ENCODE measurements at places on chromosomes 2 and 18.

DNA sequence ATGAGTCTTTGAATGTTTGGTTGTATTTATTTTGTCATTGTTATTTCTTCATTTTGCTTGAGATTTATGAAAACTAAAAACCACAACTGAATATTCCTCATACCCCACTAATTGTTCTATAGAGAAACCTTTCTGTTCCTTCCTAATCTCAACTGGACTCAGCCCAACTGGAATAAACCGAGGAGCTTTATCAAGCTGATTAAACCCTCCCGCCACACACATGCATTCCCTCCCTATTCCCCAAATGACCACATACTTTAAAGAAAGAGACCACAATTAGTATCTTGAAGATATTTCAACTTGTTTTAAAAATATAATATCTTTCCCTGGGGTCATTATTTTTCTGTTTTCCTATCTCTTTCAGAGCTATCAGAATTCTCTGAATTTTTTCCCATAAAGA lies 107.5 kb downstream of the OSR1 start:
- DNase-seq, result no peak

DNA sequence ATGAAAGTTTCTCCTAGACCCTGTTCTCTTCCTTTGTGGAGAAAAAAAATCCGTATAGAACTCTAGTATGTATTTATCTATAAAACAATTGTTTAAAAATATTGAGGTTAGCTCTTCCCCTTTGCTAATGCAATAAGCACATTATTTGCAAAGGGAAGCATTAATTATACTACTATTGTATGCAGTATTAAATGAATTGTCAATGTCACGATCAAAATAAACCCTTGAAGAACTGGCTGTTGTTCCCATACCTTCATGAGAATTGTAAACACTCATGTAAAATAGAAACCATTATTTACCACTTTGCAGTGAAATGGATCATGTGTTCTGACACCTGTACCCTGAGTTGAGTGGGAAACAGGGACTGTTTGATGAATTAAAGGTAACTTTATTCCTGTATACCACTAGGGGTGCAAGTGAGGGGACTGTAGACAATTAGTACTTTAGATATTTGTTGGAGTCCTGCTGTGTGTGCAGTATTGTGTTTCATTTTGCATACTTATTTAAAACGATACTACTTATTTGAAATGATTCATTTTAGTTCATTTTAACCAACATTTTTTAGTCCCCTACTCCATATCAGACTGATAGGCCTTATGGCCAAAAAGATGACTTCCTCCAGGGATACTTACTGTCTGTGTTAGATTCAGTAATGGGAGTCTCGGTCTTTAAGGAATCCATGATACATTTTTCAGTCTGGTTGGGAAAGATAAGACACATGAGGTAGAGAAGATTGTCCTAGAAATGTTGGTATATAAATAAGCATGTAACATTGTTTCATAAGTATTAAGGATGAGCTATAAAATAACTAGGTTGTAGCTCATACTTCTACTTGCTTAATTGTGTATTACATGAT lies 7.9 kb downstream of the PKP4 start:
- DNase-seq, result peak; percentile 19

DNA sequence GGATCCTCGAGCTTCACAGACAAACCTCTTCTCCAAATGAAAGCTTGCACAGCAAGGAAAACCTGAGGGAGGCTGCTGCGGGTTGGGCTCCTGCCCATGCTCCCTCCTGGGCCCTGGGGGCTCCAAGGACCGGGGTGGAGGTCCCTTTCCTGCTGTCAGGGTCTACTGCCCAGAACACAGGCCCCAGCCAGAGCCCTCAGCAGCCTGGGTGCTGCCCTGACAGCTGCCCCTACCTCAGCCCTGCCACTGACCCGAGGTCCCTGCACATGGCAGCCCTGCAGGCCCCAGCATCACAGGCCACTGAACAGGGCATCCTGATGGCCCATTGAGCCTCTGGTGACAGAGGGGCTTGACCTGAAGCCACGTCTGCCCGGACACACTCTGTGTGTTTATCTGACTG lies 41.0 kb downstream of the CROCC2 start:
- no peak for DNase-seq

GRCh38 chr18:76395609-76396008 lies 99.4 kb downstream of the ZNF516 start:
- no peak for DNase-seq

- no peak for DNase-seq
Observed at GRCh38 chr2:175823002-175823706, 178.9 kb downstream of the LNPK start.

DNA sequence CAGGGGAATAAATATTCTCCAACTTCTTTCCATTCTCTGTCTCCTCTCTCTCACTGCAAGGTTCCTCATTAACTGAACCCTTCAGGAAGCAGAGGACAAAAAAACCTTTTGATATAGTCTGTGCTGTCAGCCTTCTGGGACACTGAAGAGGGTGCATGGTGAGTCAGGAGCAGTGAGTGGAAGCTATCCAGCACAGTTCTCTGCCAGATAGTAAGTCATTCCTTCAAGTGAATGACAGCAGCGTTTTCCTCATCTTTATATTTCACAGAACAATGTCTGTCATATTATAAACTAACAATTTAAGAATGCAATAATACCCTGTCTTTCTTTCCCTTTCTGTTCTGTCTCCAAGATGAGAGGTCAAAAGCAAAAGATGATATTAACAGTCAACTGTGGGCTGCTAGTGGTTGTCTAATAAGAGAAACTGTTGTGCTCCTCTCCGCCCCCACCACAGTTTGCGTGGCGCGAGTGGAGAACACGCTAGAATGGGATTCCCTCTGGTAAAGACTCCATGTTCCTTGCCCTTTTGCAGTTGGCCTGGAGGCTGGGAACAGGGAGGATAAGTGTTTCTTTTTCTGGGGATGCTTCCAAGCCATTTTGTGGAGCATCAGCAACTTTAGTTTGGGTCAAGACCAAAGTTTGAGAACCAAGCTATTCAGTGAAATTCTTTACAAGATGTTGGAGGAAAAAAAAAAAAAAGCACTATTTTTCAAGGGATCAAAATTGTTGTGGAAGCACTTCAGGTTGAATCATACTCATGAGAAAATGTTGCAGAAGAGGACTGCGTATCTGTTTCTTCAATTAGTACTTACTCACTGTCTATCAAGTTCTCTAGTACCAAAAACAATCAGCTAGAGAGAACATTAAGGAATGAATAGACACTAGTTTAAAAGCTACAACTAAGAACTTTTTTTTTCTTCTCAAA lies 430.2 kb downstream of the SETBP1 start:
- no peak for DNase-seq

- DNase-seq, result no peak
Observed at GRCh38 chr2:62928015-62928414, 122.6 kb upstream of the OTX1 start.

GRCh38 chr2:196592911-196593881 lies 46.3 kb upstream of the CCDC150 start:
- peak; percentile 83 for DNase-seq

GRCh38 chr2:62300925-62301324 lies 105.0 kb downstream of the B3GNT2 start:
- no peak for DNase-seq

DNA sequence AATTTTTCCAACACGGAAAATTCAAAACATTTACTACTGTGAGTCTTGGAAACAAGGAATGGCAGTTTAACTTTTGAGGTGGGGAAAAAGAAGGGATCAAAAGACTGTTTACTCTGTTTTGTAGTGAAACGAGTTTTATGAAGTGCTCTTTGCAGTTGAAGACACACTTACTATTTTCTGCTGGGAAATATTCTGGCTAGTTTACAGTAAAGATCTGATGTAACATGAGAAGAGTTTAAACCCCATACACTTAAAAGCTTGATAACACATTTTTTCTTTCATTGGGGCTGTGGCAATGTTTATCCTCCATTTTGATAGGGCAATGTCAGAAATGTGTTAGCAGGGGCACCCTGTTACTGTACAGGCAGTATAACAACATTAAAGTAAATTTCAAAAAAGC lies 124.9 kb upstream of the SMAD7 start:
- DNase-seq, result no peak

- no peak for DNase-seq
Observed at GRCh38 chr2:108325756-108326155, 37.1 kb downstream of the SULT1C2 start.

DNA sequence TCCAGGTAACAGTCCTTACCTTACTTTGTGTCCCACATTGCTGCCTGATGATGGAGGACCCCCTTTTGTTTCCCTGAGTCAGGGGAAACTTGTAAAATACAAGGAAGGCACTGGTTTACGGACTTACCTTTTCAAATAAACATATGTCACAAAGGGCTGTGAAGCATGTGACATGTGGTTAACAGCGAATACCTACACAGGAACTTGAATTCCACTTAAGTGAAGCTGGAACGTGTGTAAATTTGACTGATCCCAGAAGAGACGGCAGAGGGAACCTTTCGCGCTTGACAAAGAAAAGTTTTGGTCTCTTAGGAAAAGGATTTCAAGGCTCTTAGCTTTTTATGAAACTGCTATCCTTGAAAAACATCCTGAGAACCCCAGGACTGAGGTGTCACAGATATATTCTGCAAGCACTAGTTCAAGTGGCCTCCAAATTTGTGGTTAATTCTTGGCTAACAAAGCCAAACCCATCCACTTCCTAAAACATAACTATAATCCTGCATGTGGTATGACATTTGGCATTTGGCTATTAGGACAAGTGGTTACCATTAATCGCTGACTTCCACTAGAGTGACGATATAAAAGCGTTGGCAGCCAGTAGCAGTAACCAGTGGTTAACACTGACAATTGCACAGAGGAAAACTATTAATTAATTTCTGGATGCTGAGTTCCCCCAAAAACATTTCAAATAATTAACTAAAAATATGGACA lies 55.6 kb downstream of the ITGB6 start:
- DNase-seq, result no peak

DNA sequence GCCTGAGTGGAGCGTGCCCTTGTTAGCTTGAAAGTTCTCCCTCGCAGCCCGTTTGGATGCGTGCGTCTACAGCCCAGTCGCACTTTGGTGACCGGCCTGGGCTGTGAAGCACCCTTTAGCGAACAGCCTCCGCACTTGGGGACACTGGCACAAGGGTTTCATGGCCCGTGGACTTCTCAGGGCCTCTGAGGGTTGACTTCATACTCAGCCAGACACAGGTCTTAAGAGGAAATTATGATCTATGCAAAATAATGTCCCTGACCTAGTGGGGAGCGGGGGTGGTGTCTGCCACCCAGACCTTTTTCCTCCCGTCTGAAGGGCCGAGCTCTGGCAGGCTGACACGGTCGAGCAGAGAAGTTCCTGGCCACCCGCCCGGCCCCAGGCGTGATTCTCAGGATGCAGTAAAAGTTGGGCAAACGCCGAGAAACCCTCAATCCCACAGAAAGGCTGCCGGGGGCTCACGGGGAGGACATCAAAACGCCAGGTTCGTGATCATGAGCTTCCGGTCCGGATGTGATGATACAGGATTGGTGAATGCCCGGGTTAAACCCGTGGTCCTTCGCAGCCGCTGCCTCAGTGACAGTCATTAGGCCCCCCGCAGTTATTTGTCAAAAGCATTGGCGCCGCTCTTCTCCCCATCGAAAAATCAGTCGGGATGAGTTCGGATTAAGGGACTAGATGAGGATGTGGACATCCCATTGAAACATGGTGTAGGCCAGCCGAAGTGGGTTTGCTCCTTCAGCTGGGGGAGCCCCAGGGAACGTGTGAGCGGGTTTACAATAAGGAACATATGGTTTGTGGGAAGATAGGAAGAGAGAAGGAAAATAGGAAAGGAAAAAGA lies 3.6 kb upstream of the PAX3 start:
- DNase-seq, result no peak

DNA sequence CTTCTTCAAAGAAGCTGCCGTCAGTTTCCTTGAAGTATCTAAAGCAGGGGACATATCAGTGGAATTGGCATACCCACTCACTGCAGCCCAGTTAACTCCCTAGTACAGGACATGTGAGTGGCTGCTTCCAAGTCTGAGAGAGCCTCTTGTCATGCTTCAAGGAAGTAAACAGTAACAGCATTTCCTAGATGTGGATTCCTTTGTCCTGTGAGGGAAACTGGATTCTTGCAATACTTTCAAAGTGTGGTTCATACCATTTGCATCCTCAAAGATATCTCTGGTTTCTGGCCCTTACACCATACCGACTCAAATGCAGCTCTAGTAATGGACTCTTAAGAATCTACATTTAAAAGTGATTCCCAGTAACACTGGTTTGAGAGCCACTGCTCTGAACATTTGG lies 87.2 kb downstream of the ESCO1 start:
- DNase-seq, result no peak

DNA sequence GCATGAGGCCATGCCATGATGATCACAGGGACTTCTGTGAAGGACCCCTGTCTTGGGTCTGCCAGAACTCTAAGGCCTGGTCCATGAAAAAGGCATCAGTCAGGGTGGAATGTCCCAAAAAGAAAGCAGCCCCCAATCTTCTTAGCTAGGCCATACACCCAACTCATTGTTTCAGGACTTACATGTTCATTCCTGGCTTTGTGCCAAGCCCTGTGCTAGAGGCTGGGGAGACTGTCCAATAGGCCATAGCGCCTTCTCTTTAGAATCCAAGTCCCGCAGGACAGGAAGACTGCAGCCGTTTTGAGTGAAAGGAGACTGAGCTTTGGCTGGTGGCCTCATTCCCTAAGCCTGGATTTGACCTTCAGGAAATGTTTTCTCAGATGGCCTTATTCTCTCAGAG lies 247.3 kb downstream of the PRKCE start:
- no peak for DNase-seq

DNA sequence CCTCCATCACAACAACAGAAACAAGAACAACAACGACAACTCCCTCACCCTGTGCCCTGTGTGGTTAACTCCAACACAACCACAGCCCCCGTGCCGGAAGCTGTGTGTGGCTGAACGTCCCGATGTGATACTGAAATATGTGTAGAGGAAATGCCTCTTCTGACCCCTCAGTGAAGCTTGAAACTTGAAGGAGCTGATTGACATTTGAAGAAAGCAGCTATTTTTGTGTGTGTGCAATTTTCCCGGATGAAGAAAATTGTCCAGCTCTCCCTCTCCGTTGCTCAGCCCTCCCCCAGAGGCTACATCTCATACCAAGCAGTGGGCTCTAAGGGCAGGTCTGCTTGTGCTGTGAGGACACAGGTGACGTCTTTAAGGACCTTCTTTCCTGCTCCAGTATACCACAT lies 173.8 kb downstream of the ICOS start:
- no peak for DNase-seq

Data from COR-L47 (cell line).